Suppressor macrophage treated with lipopolysaccharide for 4 hours (primary cell): ENCODE measurements at places on chromosomes 5 and 9.

DNA sequence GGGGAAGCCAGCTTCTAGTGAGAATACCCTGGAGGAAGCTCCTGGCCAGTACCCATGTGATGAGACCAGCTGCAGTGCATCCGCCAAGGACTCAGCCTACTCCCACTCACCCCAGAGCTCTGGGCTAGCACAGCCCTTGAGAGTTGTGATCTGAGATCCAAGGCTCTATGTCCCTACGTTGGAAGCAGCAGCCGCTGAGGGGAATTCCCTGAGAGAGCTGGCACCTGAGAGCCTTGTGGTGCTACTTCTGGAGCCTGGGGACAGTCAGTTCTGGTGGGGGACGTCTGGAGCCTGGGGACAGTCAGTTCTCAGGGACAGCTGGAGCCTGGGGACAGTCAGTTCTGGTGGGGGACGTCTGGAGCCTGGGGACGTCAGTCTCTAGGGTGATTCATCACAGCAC lies 39.2 kb downstream of the PDZD2 start:
- DNase-seq: no peak

DNA sequence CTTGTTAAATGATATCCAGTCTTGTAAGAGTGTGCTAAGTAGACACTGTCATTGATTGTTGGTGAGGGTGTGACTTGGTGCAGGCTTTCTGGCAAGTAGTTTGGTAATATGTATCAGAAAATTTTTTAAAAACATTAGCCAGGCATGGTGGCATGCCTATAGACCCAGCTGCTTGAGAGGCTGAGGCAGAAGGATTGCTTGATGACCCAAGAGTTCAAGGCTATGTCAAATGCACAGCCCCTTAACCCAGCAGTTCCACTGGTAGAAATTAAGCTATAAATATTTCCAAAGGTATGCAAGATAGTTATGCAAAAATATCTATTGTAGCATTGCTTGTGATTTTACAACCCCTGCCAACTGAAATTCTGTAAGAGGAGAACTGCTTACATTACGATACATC lies 24.2 kb downstream of the ZBTB43 start:
- DNase-seq: no peak

DNA sequence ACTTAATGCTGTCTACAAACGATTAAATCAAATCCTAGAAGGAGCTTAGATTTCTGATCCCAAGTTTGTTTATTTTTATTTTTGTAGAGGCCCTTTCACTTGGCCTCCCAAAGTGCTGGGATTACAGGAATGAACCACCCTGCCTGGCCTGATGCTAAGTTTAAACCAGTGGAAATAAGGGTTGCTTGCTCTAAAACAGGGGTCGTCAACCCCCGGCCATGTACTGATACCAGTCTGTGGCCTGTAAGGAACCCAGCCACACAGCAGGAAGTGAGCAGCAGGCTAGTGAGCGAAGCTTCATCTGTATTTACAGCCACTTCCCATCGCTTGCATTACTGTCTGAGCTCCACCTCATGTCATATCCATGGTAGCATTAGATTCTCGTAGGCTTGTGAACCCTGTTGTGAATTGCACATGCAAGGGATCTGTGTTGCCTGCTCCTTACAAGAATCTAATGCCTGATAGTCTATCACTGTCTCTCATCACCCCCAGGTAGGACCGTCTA lies 11.4 kb downstream of the TTC1 start:
- DNase-seq: no peak

DNA sequence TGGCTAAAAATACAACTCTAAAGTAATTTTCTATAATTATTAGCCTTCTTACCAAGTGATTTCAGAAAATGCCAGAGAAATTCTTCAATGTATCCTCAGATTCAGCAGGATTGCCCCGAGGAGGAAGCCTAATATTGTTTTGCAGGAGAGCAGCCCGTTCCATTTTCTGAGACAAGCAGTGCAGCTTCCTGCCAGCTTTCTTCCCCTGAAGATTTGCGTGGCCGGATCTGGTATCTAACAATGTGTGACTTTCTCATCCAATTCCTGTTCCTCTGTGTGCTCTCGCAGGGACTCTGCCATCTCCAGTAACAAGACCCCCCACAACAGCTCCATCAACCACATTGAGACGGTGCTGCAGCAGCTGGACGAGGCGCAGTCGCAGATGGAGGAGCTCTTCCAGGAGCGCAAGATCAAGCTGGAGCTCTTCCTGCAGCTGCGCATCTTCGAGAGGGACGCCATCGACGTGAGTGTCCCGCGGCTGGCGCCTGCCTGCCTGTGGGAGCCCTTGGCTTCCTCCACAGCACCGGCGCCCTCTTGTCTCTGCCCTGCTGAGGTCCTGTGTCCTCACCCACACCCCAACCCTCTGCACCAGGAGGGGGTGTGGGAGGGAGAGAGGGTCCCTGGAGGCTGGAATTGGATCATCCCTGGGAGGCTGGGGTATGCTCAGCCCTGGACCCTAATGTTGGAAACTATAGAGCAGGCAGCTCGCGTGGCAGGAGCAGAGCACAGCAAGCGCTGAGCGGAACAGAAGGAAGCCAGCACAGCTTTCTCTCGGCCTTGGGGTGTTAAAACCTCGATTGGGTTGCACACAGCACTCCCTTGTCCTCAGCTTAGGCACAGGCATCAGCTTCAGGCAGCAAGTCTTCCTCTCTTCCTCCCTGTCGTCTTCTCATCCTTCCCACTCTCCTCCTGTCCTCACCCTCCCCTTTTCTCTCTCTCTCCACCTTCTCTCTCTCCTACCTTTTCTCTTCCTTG lies 216.2 kb downstream of the TRIO start:
- DNase-seq: no peak

DNA sequence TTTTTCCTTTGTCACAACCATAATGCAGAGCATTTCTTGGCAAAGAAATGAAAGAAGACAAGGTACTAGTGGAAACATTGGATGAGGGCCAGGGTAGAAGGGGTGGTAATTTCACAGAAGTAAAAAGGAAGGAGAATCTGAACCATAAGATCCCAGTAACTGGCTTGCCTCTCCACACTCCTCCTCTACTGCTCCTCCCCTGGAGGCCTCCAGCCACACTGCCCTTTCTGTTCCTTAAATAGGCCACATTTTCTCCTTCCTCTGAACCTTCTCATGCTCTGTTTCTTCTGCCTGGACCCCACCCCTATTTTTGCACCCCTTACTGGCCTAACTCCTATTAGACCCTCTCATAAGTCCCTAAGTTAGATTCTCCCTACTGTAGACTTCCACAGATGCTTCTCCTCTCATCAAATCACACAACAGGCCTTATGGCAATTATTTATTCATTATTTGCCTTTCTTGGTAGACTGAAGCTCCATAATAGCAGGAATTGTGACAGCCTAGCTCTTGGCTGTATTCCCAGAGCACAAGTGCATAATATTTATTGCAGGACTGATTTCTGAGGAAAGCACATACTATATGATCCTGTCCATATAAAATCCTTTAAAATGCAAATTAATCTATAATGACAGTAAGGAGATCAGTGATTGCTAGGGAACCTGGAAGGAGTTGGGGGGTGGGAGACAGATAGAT lies 31.3 kb upstream of the GRIA1 start:
- no peak for DNase-seq

DNA sequence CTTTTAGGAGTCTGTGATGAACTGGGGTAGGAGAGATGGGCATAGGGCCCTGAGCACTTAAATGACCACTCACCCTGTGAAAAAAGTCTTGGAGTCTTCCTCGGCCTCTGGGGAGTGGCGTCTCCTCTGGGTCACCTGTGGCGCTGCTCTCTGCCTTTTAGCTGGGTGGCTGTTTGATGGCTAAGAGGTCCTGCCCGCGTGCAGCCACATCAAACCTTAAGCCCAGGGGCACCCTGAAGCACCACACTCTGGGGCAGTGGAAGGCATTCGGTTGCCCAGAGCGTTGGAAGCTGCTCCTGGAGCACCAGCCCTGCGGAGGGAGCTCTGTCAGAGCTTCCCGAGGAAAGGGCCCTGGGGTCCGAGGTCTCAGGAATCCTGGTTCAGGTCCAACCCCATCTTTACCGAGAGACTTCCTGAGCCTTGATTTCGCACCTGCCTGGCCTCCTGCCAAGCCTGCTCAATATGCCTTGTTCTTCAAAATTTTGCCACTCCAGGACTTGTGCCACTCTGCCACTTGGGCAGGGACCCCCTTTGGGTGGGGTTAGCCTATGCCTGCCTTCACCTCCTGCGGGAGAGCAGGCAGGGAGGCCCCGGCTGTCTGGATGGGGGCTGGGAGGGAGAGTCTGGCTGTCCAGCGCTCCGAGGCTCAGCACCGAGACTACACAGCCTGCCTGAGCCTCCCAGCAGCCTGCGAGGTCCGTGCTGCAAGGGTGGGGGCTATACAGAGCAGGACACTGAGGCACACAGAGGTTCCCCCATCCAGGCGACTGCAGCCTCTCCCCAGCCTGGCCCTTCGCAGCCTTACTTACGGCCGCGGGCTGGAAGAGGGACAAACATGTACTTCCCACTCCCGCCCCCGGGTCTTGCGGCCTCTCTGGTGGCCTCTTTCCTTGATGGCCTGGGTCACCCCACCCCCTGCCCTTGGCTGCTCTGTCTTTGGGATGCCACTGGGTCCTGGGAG lies 63.4 kb upstream of the RNU6ATAC start:
- no peak for DNase-seq

- no peak for DNase-seq
Observed at GRCh38 chr9:130387905-130388304, 56.9 kb upstream of the ASS1 start.

GRCh38 chr5:95996904-95997723 lies 35.5 kb upstream of the ELL2 start:
- DNase-seq: no peak

GRCh38 chr9:91865041-91865440 lies 85.0 kb downstream of the ROR2 start:
- DNase-seq: no peak

DNA sequence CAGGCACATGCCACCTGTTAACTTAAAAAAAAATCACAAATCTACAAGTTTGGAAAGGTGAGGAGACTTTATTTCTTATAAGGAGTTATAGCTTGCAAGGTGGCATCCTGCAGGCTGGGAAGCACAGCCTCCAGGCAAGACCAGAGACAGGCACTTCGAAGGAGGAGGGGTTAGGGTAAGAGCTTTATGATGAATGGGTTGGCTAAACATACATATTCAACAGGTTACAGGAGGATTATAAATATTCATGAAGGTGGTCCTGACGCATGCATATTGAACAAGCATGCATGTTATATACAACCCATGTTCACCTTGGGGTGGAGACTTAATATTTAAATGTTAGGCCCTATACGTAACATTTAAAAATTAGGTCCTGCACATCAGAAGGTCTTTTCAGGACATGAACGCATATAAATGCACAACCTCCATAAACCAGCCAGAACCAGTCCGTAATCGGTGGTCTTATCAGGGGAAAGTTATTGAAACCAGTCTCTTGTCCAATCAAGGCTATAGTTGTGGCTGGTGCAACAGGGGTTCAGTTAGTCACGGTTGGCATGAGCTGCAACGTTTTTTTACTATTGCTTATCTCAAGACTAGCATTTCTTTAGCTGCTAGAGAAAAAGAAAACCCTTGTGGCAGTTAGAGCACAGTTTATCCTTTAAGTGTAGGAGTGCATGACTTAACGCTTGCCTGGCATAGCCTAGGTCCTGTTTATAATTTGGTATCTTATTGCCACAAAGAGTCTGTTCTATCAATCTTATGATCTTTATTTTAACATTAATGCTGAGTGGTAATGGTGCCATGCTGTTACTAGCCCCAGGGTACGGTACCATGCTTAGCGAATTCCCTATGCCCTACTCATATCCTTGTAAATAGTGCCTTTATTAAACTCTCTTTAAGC lies 72.7 kb downstream of the C9orf57 start:
- DNase-seq: no peak

- no peak for DNase-seq
Observed at GRCh38 chr9:120726484-120726883, 12.2 kb upstream of the MEGF9 start.

GRCh38 chr9:15191378-15191777 lies 115.6 kb downstream of the TTC39B start:
- DNase-seq: no peak
